ENCODE measurements at places on chromosomes 13 and 19.

GRCh38 chr19:3338541-3339181 is 27.7 kb upstream of the NFIC start:
- DNase-seq = peak; percentile 18

DNA sequence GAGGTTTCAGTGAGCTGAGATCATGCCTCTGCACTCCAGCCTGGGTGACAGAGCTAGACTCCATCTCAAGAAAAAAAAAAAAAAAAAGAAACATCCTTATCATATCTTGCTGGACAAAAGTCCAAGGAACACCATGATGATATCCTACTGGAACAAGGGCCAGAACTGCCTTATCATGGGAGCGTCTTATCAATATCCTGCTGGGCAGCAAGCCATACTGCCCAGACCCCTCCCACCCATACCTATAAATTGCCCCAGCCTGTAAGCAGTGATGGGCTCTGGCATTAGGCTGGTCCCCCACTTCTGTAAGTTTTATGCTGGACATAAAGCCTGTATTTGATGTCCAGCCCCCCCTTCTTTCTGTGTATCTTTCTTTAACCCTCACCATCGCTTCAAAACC is 14.7 kb upstream of the FBXO27 start:
- DNase-seq = no peak

- DNase-seq = no peak
Measured at GRCh38 chr19:29745253-29745652, 30.2 kb upstream of the C19orf12 start.

- DNase-seq = peak; percentile 89
Measured at GRCh38 chr19:1131718-1132551, 28.1 kb downstream of the GPX4 start.

GRCh38 chr13:66322936-66323335 is 907.2 kb downstream of the PCDH9 start:
- DNase-seq = no peak

- no peak for DNase-seq
Measured at GRCh38 chr13:93529961-93530360, 303.4 kb downstream of the GPC6 start.

DNA sequence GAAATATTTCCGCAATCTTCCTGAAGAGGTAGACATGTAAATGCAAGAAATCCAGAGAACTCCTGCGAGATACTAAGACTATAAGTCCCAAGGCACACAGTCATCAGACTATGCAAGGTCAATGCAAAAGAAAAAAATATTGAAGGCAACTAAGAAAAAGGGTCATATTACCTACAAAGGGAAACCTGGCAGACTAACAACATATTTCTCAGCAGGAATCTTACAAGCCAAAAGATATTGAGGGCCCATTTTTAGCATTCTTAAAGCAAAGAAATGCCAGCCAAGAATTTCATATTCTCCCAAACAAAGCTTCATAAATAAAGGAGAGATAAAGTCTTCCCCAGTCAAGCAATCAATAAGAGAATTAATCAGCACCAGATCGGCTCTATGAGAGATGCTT is 298.5 kb upstream of the ATXN8OS start:
- no peak for DNase-seq

DNA sequence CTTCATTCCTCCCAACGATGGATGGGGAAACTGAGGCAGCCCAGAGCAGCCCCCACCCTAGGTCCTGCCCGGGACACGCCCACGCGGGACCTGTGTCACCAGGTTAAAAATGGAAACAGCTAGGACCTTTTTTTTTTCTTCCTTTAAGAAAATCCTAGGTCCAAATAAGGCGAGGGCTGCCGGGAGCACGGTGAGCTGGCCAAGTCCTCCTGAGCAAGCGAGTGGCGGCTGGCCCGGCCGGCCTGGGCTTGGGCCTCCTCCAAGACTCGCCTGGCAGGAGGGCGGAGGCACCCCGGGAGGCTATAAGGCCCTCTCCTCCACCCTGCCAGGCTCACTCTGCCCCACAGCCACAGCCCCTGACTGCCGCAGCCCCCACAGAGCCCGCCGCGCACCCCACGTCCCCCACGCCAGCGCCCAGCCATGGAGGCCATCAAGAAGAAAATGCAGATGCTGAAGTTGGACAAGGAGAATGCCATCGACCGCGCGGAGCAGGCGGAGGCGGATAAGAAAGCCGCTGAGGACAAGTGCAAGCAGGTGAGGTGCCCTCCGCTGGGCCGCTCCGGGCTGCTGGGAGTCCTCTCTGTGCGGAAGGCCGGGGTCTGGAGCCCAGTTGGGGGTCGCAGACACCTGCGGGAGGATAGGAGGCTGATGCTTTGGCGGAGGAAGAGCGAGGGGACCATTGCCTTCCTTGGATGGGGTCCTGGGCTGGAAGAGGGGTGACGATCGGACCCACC is 8.9 kb upstream of the TPM4 start:
- no peak for DNase-seq

DNA sequence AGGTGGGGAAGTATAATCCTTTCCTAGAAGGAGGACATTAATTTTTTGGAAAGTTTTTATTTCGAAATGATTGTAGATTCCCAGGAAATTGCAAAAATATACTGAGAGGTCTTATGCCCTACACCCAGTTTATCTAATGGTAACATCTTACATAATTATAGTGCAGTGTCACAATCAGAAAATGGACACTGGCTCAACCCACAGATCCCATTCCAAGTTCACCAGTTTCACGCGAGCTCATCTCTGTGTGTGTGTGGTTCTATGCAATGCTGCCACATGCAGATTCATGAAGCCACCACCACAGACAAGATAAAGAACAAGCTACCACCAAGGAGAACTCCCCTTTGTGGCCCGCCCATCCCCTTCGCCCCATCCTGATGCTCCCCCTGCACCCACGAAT is 24.4 kb downstream of the IL17D start:
- no peak for DNase-seq

GRCh38 chr13:63463782-63464610 is 2048.3 kb upstream of the PCDH20 start:
- DNase-seq = no peak

DNA sequence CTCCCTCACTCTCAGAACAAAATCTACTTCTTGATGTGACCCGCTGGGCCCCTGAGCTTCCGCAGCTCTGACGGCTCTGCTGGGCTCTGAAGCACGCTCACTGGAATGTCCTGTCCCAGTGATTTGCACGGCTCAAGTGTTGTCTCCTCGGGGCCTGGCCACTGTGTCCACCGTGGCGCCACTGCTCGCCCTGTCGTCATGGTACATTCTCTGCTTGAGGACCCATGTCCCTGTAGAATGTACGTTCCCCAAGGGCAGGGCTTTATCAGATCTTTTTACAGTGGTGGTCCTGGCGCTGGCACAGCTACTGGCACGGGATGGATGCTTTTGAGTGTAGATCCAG is 12.1 kb downstream of the KLHL26 start:
- DNase-seq = no peak

DNA sequence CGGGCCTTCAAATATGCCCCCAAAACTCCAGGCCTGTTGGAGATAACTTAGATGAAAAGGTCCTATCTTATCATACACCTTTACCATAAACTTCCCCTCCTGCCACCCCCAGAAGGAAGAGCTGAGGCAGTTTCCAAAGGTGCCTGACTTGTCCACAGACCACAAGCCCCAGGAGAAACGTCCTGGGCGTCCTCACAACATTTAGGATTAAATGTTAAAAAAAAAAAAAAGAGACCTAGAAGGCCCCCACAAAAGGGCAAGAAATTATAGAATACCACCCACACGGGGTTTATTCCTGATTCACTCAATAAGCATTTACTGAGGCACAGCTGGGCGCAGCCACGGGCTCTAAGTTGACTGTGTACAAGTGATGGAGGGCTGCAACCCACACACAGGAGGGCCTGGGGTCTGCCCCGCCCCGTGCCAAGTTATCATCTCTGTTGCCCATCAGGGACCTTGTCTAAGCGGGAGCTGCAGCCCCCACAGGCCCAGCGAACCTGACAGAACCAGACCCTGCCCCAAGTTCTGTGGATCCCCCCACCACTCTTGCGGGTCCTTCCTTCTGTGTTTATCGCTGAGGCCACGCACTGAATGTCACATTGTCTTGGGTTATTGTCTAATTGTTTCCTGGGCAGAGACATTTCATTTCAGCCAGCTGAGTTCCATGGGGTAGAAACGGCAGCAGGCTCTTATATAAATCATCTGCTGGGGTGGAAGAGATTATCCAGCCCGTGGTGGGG is 83.0 kb upstream of the TM9SF2 start:
- DNase-seq = no peak

DNA sequence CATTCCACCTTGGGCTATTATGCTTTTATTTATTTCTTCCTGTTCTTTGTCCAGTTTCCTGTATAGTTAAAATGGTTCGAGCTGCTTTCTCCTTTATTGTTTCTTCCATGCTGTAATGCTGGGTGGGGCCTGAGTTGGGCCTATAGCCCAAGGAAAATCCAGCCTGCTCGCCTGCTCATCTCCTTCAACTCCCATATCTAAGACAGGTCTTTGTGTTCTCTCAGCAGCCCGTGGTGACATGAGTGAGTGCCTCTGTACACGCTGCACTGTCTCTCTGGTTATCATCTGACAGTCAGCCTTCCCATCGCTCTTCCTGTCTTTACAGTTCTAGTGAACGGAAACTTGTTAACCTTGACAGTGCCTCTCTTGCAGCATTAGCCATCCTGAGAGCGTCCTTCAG is 221.9 kb upstream of the SLC10A2 start:
- no peak for DNase-seq

GRCh38 chr19:38551450-38551813 is 66.3 kb downstream of the MAP4K1 start:
- DNase-seq = peak; percentile 61

DNA sequence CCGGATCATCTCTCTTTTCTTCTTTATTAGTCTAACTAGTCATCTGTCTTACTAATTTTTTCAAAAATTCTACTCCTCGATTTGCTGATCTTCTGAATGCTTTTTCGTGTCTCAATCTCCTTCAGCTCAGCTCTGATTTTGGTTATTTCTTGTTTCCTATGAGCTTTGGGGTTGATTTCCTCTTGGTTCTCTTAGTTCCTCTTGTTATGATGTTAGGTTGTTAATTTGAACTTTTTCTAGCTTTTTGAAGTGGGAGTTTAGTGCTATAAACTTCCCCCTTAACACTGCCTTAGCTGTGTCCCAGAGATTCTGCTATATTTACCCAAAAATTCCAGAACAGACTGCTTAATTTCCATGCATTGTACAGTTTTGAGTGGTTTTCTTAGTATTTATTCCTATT is 3.4 kb downstream of the FCAR start:
- no peak for DNase-seq

DNA sequence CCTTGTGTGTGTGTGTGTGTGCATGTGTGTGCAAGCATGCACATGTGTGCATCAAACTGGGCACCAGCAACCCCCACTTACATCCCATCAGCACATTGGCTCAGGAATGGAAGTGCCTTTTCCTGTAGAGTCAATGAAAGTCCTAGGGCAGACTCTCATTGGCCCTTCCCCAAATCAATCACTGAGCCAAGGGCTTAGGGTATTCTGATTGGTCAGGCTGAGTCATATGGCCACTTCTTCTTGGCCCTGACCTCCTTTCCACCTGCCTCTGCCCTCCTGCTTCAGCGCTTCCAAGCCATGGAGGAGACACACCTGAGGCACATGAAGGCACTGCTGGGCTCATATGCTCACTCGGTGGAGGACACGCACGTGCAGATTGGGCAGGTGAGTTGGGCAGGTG is 20.9 kb downstream of the FCHO1 start:
- no peak for DNase-seq

DNA sequence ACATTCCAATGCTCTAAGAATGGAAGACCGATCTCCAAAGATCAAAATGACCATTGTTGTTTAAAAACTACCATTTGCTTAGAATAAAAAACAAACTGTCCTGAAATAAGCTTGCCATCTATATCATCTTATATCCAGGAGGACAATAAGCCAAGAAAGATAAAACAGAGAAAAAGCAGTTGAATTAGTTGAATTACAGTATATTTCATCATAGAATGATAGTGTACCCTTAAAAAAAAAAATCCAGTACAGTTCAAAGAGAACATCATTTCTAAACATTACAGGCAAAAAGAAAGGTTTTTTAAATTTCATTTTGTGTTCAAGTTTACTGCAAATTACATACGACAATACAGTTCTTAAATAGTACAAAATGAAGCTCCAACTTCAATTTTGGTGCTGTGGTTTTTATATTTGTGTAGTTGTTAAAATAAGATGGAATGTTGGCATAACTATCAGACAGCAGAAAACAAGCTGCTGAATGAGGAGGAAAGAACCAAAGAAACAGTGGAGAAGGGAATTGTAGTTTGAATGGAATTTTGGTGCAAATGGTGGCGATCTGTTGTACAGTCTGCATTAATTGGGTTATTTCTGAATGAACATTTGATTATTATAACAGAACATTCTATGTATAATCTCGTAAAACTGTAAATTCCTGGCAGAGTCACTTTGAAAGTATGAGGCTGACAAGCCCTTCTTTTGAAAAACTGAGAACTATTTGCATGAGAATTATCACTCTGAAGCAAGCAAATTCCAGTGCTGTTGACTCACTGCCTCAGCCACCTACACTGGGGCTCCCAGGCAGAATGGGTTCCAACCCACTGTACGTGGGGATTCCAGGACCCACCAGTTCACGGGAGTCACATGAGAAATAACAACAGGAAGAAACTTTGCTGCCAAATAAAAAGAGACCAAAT is 37.7 kb downstream of the LHFPL6 start:
- no peak for DNase-seq

- no peak for DNase-seq
Measured at GRCh38 chr19:13408889-13409518, 97.3 kb downstream of the CACNA1A start.

DNA sequence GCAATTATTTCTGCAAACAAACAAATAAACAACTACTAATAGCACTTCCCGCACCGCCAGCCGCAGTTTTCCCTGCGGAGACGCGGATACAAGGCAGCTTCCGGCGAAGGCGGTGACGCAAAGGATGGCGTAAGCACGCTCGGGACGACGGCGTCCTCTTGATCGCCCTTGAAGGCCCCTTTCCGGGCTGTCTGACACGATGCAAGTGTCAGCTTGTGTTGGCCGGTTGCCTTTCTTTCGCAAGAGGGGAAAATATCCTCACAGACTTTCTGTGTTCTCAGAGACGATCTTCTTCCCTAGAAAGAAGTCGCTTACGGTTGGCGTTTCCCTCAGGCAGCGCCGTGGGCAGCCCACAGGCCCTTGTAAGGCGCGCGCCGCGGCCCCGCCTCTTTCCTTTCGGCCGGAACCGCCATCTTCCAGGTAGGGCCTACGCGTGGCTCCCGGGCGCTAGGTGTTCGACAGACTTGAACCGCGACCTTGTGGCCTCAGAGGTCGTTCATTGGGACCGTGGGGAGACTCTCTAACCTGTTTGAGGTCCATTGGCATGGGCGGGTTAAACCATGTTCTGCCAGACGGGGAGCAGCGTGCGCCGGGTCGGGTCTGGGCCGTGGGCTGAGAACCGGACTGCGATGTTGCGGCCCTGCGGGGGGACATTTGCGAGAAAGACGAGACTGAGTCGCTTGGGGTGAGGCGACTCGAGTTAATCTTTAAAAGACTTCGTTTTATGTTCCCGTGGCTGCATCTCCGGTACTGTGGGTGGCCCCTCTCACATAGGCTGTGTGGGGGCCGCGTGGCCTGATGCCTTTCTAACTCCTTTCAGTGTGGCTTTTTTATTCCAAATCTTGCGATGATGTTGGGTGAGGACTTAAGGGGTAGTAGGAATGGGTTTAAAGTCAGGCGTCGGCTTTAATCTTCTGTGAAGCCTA is at the start of gene RPL21:
RPL21 (plus strand) TSS at position 393 of the 926 bp plus-strand sequence. CDS start 2,219 bp downstream, outside the sequence.
- DNase-seq = peak; percentile 83

Data from stimulated activated CD4-positive, alpha-beta T cell treated with anti-CD3 and anti-CD28 coated beads, Interleukin-12 subunit alpha, Interleukin-12 subunit beta, amount 100 ng/mL, for 48 hours (primary cell).